ENCODE measurements at places on chromosomes 4 and X.

DNA sequence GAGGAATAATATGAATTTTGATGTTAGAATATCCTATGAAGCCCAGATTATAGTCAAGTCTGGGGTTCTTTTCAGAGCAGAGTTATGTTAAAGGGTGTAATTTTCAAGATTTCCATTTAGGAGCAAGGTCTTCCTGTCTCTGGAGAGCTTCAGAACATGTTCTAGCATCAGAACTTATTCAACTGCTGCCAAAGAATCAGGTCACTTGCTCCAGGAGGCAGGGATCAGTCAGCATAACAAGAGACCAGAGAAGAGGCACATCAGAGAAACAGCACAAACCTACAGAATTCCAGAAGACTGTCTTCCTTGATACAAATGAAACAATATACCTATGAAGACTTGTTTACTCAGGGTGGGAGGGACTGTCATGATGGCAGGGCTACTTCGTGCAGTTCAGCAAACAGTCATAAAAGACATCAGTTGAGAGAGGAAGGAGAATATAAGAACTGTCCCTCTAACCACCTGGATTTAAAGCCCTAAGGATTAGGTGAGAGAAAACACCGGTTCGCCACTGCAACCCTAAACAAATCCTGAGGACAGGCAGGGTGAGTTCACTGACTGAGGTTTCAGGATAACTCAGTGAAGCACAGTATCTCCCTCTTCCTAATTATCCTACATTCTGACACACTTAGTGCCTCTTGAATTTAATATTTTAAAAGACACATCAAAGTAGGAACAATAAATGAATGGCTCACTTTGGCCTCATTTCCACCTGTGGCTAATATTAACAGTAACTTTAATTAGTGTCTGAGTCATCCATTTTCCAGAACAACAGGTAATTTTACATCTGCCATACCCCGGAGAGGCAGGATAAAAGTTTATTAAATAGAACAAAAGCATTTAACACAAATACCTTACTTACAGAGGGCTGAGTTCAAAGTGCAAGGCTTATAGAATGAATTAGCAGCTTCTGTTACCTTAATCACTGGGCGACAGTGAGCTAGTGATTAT, 93.0 kb downstream of the HDAC8 start:
- DNase-seq, result no peak
- no peaks in the 10 kb centered on the region for H3K4me1 ChIP-seq
- H3K36me3 ChIP-seq, result peaks cover 36% of the 10 kb centered on the region
- H3K27ac ChIP-seq, result no peak overlapping the region
- peaks cover 36% of the 10 kb centered on the region for H3K27me3 ChIP-seq
- no peak overlapping the region for H3K4me3 ChIP-seq

DNA sequence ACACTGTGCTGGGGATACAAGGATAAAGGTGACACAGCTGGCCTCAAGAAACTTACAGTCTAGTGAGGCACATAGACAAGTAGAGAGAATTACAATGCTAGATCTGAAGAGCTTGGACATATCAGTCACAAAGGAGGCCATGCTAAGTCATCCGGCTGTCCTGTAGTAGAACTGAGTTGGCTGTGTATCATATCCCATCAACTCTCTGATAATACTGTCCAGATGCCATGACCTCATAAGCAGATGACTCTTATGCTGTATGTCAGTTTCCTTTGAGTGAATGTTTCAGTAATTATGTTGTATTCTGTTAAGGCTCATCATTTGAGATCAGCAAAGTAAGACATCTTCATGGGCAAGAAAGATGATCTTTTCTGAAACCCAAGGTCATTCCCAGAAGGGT, 442.9 kb downstream of the MID1IP1 start:
- peaks cover 10% of the 10 kb centered on the region for H3K4me1 ChIP-seq
- H3K27me3 ChIP-seq, result peaks cover 28% of the 10 kb centered on the region
- H3K27ac ChIP-seq, result no peak overlapping the region
- no peaks in the 10 kb centered on the region for H3K36me3 ChIP-seq
- no peak overlapping the region for H3K4me3 ChIP-seq

GRCh38 chrX:111465669-111466068, 45.8 kb upstream of the SERTM2 start:
- no peak overlapping the region for H3K27ac ChIP-seq
- peaks cover 27% of the 10 kb centered on the region for H3K27me3 ChIP-seq

- no peak overlapping the region for H3K27ac ChIP-seq
- H3K27me3 ChIP-seq, result no peaks in the 10 kb centered on the region
- DNase-seq, result no peak
- no peaks in the 10 kb centered on the region for H3K36me3 ChIP-seq
Measured at GRCh38 chr4:114980932-114981708, 132.3 kb downstream of the NDST4 start.

- H3K4me1 ChIP-seq, result no peaks in the 10 kb centered on the region
- H3K27ac ChIP-seq, result no peak overlapping the region
- no peak overlapping the region for H3K4me3 ChIP-seq
- no peaks in the 10 kb centered on the region for H3K27me3 ChIP-seq
- no peaks in the 10 kb centered on the region for H3K36me3 ChIP-seq
Measured at GRCh38 chr4:161991811-161992210, 172.0 kb downstream of the FSTL5 start.

DNA sequence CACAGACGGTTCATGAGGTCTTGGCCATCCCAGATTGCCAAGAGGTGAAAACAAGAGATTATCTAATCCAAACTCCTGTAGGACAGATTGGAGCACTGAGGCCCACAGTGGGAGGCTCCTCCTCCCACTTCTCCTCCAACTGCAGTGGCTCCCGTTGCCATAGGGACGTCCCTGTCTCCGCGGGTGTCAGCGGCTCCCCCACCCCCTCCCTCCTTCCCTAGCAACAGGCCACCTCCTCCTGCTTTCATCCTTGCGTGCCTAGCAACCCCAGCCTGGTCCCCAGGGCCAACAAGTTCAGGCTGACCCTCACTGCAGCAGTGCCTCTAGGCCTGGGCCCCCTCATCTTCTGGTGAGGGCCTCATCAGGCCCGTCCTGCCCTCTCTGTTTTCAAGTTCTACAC, 6.8 kb upstream of the IQSEC2 start:
- no peaks in the 10 kb centered on the region for H3K36me3 ChIP-seq
- peak overlapping the region; percentile 73 for H3K27ac ChIP-seq
- peak; percentile 41 for DNase-seq

- H3K27me3 ChIP-seq, result peaks cover 41% of the 10 kb centered on the region
- no peak overlapping the region for H3K27ac ChIP-seq
- H3K4me3 ChIP-seq, result no peak overlapping the region
- DNase-seq, result no peak
Measured at GRCh38 chrX:15056044-15056443, 182.8 kb downstream of the MOSPD2 start.

DNA sequence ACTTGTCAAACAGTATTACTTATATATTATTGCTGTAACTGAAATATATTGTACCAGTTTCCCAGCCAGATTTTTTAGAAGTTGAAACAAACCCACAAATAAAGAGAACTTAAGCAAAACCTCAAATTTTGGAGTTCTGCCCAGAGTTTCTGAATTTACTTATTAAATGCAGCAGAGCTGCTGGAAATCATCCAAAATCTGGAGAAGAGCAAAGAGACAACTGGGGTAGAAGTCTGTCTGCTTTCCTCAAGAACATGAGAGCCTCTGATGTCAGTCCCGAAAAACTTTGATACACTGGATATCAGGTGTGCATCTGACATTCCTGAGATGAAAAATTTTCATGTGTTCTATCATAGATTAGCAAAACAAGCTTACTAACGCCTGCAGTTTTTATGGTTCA, 325.9 kb downstream of the NR3C2 start:
- H3K36me3 ChIP-seq, result peaks cover 54% of the 10 kb centered on the region
- H3K4me1 ChIP-seq, result peaks cover 48% of the 10 kb centered on the region
- no peak overlapping the region for H3K27ac ChIP-seq

- H3K4me3 ChIP-seq, result no peak overlapping the region
- H3K36me3 ChIP-seq, result no peaks in the 10 kb centered on the region
- H3K27ac ChIP-seq, result no peak overlapping the region
- H3K4me1 ChIP-seq, result peaks cover 17% of the 10 kb centered on the region
Measured at GRCh38 chr4:78669453-78669852, 106.7 kb upstream of the BMP2K start.

DNA sequence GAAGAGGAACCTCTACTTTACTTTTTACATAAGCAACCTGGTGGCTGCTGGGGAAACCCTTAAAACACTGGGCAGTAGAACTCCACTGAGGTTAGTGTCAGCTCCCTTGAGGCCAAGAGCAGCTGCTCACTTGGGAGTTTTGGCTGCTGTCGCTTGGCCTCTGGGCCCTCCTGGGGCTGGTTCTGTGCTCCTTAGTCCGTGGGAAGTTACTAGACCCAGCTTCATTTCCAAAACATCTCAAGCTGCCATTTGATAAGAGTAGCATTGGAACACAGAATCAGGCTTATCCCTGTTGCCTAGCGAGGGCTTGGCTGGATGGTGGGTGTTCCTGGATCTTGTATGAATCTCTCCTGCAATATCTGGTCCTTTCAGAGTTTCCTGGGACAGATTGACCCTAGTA, 26.1 kb downstream of the RNF4 start:
- peaks cover 26% of the 10 kb centered on the region for H3K4me1 ChIP-seq
- DNase-seq, result no peak
- no peaks in the 10 kb centered on the region for H3K27me3 ChIP-seq
- peak overlapping the region; percentile 36 for H3K27ac ChIP-seq
- peaks cover 94% of the 10 kb centered on the region for H3K36me3 ChIP-seq

DNA sequence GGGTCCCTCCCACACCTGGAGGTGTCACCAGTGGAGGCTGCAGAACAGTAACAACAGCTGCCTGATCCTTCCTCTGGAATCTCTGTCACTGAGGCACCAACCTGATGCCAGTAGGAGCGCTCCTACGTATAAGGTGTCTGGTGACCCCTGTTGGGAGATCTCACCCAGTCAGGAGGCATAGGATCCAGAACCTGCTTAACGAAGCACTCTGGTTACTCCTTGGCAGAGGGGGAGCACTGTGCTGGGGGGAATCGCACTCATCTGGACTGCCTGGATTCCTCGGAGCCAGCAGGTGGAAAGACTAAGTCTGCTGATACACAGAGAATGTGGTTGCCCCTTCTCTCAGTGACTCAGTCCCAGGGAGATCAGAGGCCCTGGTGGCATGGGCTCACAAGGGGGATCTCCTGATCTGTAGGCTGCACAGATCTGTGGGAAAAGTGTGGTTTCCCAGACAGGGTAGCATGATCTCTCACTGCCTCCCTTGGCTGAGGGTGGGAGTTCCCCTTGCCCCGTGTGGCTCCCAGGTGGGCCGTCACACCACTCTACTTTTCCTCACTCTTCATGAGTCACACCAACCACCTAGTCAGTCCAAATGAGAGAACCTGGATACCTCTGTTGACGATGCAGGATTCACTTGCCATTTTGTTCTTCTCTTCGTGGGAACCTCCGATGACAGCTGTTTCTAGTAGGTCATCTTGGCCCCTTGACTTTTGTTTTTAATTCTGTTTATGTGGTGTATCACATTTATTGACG, 305.9 kb downstream of the IDS start:
- no peak overlapping the region for H3K4me3 ChIP-seq
- H3K36me3 ChIP-seq, result no peaks in the 10 kb centered on the region
- no peak for DNase-seq
- H3K27ac ChIP-seq, result peak overlapping the region; percentile 11

DNA sequence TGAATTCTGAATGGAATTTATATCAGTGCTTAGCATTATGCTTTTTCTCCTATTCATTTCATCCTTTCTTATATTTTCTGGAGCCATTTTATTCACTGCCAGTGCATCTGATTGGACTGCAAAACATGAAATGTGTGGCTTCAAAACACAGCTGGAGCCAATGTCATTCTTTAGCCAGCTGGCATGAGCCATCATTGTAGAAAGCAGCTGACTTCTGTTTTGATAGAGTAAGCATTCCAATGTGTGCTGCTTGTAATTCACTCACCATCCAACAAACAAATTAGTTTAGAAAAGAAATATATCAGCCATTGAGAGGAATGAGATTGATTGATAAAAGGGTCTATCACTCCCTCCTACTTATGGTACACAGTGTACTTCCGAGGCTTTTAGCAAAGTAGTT, 2616.0 kb downstream of the ARAP2 start:
- no peaks in the 10 kb centered on the region for H3K4me1 ChIP-seq
- no peaks in the 10 kb centered on the region for H3K27me3 ChIP-seq
- no peak overlapping the region for H3K4me3 ChIP-seq
- DNase-seq, result no peak
- H3K36me3 ChIP-seq, result no peaks in the 10 kb centered on the region
- H3K27ac ChIP-seq, result no peak overlapping the region

GRCh38 chr4:159435561-159436023, 332.7 kb downstream of the RAPGEF2 start:
- H3K4me1 ChIP-seq, result peaks cover 7% of the 10 kb centered on the region
- H3K4me3 ChIP-seq, result no peak overlapping the region
- no peak for DNase-seq
- no peak overlapping the region for H3K27ac ChIP-seq

GRCh38 chr4:89263265-89263664, 44.3 kb downstream of the GPRIN3 start:
- peaks cover 10% of the 10 kb centered on the region for H3K36me3 ChIP-seq
- peaks cover 78% of the 10 kb centered on the region for H3K4me1 ChIP-seq
- no peak overlapping the region for H3K4me3 ChIP-seq
- no peaks in the 10 kb centered on the region for H3K27me3 ChIP-seq
- H3K27ac ChIP-seq, result no peak overlapping the region

DNA sequence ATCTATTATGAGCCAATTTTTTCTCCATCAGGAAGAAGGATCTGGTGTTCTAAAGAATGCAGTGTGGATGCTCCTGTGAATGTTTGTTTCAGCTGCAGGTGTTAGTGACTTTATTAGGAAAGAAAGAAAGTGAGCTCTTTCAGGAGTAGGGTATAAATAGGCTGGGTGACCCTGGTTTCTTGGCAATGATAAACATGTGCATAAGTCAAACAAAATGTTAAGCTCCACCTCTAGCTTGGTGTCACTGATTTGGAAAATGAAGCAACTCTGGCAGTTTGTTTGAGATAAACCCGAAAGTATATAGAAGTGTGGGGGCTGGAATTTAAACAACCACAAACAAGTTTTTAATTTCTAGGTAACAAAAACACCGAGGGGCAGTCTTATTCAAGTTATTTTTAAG, 152.3 kb downstream of the COL4A6 start:
- peaks cover 21% of the 10 kb centered on the region for H3K27me3 ChIP-seq
- H3K4me1 ChIP-seq, result no peaks in the 10 kb centered on the region
- DNase-seq, result no peak
- H3K27ac ChIP-seq, result no peak overlapping the region
- no peak overlapping the region for H3K4me3 ChIP-seq
- no peaks in the 10 kb centered on the region for H3K36me3 ChIP-seq

GRCh38 chr4:166014411-166014810, 141.4 kb downstream of the TLL1 start:
- DNase-seq, result no peak
- H3K27me3 ChIP-seq, result no peaks in the 10 kb centered on the region

- no peak overlapping the region for H3K27ac ChIP-seq
- H3K4me3 ChIP-seq, result no peak overlapping the region
- no peaks in the 10 kb centered on the region for H3K36me3 ChIP-seq
- peaks cover 7% of the 10 kb centered on the region for H3K27me3 ChIP-seq
Measured at GRCh38 chrX:28850955-28851354, 263.7 kb downstream of the IL1RAPL1 start.

GRCh38 chr4:169079942-169080827, 70.1 kb upstream of the CBR4 start:
- H3K4me1 ChIP-seq, result peaks cover 16% of the 10 kb centered on the region
- peaks cover 14% of the 10 kb centered on the region for H3K27me3 ChIP-seq
- peak; percentile 34 for DNase-seq
- peak overlapping the region; percentile 54 for H3K4me3 ChIP-seq
- peak overlapping the region; percentile 16 for H3K27ac ChIP-seq

Data from activated T-cell treated with anti-CD3 and anti-CD28 coated beads, Interleukin-2, amount 50 U/mL, for 24 hours (primary cell).